ENCODE measurements at places on chromosomes 7 and 10.

GRCh38 chr10:131020775-131021174 lies 290.7 kb downstream of the TCERG1L start:
- DNase-seq: no peak

- no peak for DNase-seq
Observed at GRCh38 chr7:41472427-41473125, 230.3 kb downstream of the INHBA start.

GRCh38 chr10:90605506-90605905 lies 252.3 kb downstream of the HTR7 start:
- no peak for DNase-seq

GRCh38 chr7:51459809-51460208 lies 143.2 kb upstream of the COBL start:
- no peak for DNase-seq

GRCh38 chr10:71179382-71179781 lies 33.0 kb upstream of the UNC5B start:
- DNase-seq: no peak

- peak; percentile 38 for DNase-seq
Observed at GRCh38 chr10:80498833-80499741, 38.6 kb upstream of the SH2D4B start.

GRCh38 chr10:123882177-123882576 lies 9.4 kb downstream of the CPXM2 start:
- no peak for DNase-seq

DNA sequence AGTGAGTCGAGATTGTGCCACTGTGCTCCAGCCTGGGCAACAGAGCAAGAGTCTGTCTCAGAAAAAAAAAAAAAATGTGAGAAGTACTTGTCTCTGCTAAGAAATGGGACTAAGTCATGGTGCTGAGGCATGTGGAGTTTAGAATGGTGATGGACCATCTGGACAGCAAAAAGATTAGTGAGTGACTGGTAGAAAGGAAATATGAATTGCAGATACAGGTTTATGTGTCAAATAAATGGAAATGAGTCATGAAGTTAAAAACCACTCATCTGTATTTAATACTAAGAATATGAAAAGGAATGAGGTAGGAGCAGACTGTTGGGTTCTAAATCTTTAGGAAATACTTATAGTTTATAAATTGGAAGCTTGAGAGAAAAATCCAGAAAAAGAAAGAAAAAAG lies 625.7 kb upstream of the ANKRD30A start:
- no peak for DNase-seq

- DNase-seq: no peak
Observed at GRCh38 chr7:100632951-100633717, 8.2 kb downstream of the TFR2 start.

GRCh38 chr10:34024693-34025425 lies 690.4 kb upstream of the NRP1 start:
- DNase-seq: no peak

- no peak for DNase-seq
Observed at GRCh38 chr7:70630818-70631457, 501.0 kb upstream of the GALNT17 start.

All from stimulated activated CD8-positive, alpha-beta memory T cell treated with anti-CD3 and anti-CD28 coated beads, Interleukin-4, amount 100 ng/mL, for 1 hour (primary cell).